ENCODE measurements at places on chromosomes 3 and 15.

GRCh38 chr15:68209735-68210408 lies 4.7 kb upstream of the CALML4 start:
- no peak for DNase-seq

- DNase-seq: no peak
These were observed 21.6 kb upstream of the ZNF280D start for GRCh38 chr15:56754772-56755370.

- DNase-seq: peak; percentile 32
These were observed 36.7 kb downstream of the PTPN9 start for GRCh38 chr15:75542386-75542797.

DNA sequence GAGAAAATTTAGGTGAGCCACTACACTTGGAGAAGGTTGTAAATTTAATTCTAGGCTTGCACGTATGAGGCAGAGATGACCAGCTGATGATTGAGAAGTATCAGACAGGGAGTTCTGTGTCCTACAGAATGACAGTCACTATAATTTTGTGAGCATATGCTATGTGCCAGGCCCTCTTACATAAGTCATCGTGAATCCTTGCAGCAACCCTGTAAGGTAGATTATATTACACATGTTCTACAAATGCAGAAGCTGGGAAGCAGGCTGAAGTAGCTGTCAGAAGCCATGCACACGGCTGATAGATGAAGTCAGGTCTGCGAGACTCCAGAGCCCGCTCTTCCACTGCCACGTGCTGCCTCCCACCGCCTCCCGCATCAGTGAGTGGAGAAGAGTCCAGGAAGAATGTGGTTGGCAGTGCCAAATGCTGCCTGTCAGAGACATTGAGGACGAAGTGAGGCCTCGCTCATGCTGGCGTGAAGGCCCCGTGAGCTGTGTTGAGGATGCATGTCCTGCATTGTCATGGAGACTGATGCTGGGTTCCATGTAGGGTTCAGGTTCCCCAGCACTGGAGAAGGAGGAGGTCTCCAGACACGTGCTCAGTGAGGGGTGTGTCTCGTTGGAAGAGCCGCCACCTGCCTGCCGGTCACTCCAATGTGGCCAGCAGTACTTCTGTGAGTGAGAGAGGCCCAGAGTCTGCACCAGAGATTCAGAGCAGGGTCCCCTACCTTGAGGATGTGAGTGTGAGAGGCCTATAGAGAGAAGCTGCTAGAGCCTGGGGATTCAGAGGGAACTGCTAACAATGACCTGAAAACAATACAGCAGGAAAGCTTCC lies 123.3 kb upstream of the PLXNA1 start:
- DNase-seq: no peak

- DNase-seq: peak; percentile 61
These were observed 13.6 kb downstream of the MRPS25 start for GRCh38 chr3:15051531-15051930.

GRCh38 chr15:81052046-81052445 lies 51.3 kb downstream of the TLNRD1 start:
- DNase-seq: no peak

- DNase-seq: peak; percentile 76
These were observed 21.3 kb downstream of the RTF1 start for GRCh38 chr15:41438206-41438605.

DNA sequence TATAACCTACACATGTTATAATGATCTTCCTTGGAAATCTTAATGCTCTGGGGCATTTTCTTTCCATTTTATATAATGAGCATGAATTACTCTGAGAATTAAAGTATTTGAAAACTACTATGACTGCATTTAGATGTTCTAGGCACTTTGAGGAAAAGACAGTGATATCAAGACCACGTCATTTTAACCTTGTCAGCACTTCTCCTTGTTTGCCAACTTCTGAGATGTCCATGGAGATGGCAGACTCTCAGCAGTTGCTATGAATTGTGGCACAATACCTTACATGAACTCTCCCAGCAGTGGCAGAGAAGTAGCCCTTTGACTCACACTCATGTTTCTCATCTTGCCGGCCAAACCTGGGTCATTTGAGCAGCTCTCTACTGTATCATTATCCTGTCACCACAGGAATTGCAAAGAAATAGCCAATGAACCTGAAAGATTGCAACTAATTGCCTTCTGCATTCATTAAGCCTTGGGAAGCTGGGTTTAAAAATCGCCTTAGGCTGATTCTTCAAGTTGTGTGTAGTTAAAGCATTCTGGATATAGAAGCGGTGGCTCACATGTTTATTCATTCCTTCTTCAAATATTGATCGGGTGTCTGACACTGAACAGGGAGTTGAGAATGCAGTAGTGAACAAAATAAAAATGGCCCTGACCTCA lies 272.2 kb upstream of the CFAP20DC start:
- DNase-seq: no peak

DNA sequence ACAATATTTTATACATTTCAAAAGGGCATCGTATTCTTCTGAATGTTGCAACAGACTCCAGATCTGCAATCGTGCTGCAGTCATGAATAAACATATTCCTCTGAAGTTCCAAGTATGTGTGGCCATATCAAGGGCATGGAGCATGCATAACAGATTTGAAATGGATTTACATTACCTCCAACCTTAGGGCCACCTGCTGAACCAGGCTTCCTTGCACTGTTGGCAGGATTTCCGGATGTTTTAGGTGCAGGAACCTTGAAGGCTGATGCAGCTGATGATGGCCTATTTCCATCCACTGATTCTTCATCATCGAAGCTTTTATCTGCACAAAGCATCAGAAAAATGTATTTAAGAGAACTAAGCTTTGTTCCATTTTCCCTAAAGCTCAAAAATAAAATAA lies 73.5 kb downstream of the CLASP2 start:
- no peak for DNase-seq

- DNase-seq: no peak
These were observed 72.9 kb downstream of the TMCC1 start for GRCh38 chr3:129820587-129820986.

DNA sequence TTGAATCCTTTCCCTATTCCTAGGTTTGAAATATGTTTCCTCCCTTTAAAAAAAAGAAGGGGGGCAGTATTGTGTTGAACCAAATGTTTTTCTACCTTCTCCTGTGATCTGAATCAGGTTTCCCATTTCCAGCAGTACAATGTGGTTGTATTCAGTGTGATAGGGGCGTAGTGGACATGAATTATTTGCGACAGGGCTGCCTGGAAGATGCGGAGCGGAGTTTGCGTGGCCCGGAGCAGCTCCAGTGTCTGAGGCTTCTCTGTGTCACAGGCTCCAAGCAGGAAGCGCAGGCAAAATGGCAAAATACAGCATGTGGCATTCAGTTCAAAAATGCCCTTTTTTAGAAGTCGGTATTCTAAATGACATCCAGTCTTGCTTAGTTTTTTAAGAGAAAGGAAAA lies 154.4 kb downstream of the PGPEP1L start:
- peak; percentile 93 for DNase-seq

- no peak for DNase-seq
These were observed 79.0 kb downstream of the NR2E3 start for GRCh38 chr15:71889385-71889784.

- DNase-seq: no peak
These were observed 1.5 kb downstream of the MELTF start for GRCh38 chr3:197027896-197028727.

DNA sequence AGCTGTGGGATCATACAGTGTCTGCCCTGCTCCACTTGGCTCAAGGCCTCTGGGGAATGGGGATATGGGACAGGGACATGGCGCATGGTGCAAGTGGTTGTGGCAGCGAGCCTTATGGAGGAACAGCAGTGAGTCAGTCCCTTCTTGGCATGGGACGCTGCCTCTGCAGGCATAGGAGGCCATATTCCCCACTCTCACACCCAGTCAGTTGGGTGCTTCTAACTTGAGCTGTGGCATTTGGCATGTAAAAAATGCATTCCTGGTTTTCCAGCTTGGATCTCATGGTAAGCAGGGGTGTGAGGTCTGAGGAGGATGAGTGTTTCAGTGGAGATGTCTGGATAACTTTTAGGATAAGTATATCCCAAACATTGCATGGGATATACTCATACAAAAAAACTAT lies 31.6 kb upstream of the UBE2Q2 start:
- DNase-seq: no peak
